ENCODE measurements at places on chromosomes 6 and 20.

GRCh38 chr6:118746145-118746824, 94.9 kb upstream of the CEP85L start:
- no peak for DNase-seq

- peak; percentile 59 for DNase-seq
Measured at GRCh38 chr6:26055719-26056582, 31.3 kb upstream of the HFE start.

DNA sequence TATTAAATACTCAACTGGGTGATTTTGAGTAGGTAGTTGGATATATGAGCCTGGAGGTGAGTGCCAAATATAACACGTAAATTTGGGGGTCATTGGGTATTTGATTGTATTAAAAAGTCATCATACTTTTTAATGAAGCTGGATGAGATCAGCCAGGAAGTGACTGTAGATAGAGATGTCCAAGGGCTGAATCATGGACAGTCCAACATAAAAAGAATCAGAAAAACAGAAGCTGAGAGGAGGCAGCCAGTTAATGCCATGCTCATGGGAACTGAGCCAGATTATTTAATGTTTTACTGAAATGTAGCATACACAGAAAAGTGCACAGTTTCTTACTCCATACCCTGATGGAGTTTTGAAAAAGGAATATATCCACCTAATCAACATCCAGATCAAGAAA, 435.5 kb upstream of the PLCB4 start:
- no peak for DNase-seq

DNA sequence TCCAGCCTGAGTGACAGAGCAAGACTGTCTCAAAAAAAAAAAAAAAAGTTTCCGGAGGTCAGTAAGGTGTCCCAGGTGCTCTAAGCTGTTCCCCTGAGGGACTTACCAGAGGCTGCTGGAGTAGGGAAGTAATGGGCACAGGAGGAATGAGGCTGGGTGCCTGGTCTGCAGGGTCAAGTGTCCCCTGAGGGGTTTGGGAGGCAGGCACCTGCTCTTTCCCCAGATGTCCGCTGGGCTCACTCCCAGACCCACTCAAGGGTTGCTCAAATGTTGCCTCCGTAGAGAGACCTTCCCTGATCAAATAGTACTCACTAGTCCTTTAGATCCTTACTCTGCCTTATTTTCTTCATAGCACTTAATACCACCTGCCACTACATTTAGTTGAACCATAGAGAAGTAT, 5.4 kb upstream of the MAPK13 start:
- DNase-seq = no peak

DNA sequence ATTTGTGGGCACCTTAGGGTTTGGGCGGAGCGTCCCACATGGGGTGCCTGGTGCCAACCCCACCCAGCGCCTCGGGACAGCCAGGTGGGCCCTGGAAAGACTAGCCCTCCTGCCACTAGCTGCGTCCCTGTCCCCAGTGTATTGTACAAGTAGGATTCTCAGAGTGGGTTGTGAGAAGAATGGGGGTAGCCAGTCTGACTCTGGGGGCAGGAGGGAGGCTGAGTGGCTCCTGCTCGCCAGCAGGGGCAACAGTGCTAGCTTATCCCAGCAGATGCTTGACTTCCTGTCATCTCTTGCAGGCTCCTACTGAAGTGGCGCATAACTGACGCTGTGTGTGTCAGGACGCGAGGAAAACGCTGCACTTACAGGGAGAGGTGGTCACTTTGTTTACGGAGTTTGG, 9.3 kb downstream of the PSMA7 start:
- DNase-seq = no peak

DNA sequence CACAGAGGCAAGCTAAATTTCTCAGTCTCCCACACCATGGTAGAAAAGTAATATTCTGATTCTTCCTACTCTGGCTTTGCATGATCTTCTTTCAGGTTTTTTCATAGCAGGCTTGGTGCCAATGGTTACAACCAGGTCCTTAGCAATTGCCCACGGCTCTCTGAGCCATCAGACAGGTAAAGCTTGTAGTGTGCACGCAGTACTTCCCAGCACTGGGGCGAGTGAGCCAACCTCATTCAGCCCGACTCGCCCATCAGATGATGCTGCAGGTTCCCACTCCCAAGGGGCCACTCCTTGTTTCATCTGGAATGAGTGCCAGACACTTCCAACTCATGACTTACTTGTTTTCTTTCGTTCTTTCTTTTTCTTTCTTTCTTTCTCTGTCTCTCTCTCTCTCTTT, 78.3 kb downstream of the PERP start:
- no peak for DNase-seq

- DNase-seq = no peak
Measured at GRCh38 chr20:61765081-61765870, 300.4 kb downstream of the TAF4 start.

GRCh38 chr6:42338744-42339222, 112.9 kb downstream of the TRERF1 start:
- no peak for DNase-seq

GRCh38 chr20:44633187-44633810, 18.2 kb downstream of the ADA start:
- DNase-seq = no peak

DNA sequence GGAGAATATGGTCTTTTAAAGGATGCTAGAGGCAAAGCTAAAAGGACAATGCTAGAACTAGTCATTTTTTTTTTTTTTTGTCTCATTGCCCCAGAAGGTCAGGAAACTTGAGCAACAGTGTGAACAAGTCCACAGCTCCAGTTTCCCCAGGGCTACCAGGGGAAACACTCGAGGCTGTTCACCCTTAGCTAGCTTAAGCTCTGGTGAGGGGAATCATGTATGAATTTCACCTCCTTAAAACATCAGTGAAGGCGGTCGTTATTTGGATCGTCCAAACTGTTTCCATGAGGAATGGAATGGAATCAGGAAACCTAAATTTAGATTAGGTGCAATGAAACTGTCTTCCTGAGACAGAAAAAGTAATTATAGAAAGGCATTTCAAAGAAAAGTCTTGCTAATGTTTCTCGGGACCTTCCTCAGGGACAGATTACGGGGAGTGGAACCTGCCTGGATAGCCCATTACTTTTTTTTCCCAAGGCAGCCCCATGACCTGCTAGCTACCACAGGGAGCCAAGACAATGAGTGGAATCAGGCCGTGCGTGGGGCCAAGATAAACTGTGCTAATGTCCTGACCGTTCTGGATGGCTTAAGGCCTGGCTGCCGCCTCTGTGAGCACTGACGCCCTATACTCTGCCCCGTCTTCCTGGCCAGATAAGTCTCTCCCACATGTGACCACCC, 164.8 kb upstream of the SGK1 start:
- DNase-seq = no peak

GRCh38 chr6:148794797-148795196, 48.0 kb downstream of the UST start:
- no peak for DNase-seq

DNA sequence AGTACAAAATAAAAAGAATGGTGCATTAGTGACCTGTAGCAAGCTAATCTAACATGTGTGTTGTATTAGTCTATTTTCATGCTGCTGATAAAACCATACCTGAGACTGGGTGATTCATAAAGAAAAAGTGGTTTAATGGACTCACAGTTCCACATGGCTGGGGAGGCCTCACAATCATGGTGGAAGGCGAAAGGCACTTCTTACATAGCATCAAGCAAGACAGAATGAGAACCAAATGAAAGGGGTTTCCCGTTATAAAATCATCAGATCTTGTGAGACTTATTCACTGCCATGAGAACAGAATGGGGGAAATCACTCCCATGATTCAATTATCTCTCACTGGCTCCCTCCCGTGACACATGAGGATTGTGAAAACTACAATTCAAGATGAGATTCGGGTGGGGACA, 45.4 kb upstream of the AIG1 start:
- DNase-seq = no peak

DNA sequence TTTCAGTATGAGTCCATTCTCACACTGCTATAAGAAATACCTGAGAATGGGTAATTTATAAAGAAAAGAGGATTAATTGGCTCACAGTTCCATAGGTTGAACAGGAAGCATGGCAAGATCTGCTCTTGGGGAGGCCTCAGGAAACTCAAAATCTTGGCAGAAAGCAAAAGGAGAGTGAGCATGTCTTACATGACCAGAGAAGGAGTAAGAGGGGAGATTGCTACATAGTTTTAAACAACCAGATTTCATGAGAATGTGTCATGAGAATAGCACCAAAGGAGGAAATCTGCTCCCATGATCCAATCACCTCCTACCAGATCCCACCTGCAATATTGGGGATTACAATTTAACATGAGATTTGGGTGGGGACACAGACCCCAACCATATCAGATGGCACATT, 672.4 kb downstream of the HTR1B start:
- no peak for DNase-seq

DNA sequence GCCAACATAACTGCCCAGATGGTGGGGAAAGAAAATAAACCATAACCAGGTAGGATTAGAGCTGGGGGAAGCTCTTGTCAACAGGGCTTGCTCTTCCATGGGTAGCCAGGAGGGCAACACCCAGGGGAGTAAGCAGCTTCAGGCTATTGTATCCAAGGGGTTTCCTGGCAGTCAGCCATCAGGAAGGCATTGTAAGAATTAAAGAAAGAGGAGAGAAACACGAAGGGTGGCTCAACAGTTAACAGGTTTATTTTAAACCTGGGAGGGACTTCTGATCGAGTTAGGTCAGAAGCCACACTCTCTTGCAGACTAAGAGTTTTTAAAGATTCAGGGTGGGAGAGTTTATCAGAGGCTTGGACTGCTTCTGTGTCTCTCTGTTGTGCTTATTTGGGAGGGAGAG, 114.2 kb downstream of the QRSL1 start:
- DNase-seq = no peak

GRCh38 chr6:129454488-129454887, 255.5 kb downstream of the ARHGAP18 start:
- DNase-seq = no peak

DNA sequence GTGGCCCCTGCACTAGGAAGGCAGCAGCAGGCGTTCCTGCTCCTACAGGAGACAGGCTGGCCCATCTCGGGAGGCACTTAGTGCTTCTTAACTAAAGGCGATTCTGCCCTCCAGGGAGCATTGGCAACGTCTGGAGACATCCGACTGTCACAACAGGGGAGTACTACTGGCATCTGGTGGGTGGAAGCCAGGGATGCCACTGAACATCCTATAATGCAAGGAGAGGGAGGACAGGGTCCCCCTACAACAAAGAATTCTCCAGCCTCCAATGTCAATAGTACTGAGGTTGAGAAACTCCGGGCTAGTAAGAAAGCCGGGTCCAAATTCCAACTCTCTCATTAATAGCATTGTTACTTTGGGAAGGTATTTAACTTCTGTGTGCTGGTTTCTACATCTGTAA, 119.4 kb upstream of the ARMC2 start:
- no peak for DNase-seq

GRCh38 chr6:158431036-158431435, 118.8 kb downstream of the TULP4 start:
- no peak for DNase-seq

DNA sequence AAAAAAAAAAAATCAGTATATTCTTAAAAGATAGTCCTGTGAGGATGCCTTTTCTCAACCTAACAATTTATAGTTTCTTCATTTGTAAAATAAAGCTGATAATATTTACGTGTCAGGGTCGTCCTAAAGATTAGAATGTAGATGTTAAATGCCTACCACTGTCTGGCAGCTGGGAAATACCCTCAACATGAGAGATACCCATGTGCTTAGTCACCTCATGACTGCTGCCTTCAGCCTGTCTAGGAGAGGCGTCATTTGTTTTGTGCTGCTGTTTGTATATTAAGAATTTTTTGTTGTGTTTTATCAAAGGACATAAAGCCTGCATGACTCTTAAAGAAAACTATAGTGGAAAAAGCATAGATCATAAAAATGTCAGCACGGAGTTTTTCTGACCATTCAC, 9.5 kb downstream of the FAM120B start:
- DNase-seq = no peak

DNA sequence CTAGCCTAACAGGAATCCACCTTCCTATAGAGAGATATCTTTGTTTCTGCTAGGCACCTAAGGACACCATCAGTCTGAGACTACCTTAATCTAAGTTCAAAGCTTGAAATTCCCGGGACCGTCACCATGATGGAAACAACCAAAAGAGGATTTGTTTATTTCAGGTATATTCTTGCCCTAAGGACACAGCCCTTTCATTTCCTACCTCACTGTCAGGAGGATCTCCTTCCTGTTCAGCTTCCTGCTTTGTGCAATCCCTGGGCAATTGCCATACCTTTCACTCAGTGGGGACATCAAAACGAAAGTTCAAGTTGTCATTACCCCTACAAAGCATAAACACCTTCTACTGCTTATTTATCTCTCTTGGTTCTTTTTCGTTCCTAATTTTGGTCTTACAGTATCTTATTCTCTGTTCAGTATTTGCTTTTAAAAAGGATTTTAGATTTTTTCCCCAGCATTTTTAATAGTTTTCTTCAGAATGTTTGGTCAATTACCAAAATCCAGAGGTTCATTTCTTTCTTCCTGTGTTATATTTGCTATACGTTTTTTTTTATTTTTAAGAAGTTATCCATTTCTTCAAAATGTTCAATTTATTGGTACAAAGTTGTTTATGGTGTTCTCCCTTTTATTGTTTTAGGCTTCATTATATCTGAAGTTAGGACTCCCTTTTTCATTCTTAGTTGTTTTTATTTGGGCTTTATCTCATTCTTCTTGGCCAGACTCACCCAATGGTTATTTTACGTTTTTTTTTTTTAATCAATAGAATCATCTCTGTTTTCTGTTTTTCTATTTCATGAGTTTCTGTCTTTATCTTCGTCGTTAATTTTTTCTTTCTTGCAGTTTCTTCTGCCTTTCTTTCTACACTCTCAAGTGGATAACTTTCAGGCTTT, 13.0 kb upstream of the TBPL1 start:
- no peak for DNase-seq

Data from stimulated activated CD4-positive, alpha-beta T cell treated with anti-CD3 and anti-CD28 coated beads, Interleukin-1b, Interleukin-23, amount 100 ng/mL, for 4 hours (primary cell).